Hepatocyte (in vitro differentiated cells): ENCODE measurements at places on chromosomes 2 and 18.

DNA sequence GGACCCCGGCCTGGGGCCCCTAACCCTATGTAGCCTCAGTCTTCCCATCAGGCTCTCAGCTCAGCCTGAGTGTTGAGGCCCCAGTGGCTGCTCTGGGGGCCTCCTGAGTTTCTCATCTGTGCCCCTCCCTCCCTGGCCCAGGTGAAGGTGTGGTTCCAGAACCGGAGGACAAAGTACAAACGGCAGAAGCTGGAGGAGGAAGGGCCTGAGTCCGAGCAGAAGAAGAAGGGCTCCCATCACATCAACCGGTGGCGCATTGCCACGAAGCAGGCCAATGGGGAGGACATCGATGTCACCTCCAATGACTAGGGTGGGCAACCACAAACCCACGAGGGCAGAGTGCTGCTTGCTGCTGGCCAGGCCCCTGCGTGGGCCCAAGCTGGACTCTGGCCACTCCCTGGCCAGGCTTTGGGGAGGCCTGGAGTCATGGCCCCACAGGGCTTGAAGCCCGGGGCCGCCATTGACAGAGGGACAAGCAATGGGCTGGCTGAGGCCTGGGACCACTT lies 16.4 kb downstream of the EMX1 start:
- no peak for DNase-seq

DNA sequence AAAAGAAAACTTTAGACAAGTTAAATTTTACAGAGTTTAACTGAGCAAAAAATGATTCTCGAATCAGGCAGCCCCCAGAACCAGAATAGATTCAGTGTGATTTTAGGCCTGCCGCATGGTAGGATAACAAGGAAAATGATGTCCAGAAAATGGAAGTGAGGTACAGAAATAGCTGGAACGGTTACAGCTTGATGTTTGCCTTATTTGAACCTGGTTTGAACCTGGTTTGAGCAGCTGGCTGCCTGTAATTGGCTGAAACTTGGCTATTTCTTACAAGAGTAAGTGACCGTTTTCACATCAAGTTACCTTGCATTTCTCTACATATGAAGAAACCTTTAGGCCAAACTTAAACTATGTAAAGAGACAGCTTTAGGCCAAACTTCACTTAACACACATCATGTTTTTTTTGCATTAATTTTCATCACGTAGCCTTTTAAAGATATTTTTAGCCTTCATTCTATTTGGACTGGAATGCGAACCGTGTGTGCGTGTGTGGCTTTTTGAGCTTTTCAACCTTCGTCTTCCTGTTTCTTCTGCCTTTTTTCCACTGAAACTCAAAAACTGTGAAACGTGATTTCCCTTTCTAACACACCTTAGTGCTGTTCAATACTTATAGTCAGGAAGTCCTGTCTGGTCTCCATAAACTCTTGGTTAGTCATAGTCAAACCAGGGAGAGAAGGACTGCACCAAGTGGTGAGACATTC lies 4.5 kb upstream of the POLE4 start:
- no peak for DNase-seq

DNA sequence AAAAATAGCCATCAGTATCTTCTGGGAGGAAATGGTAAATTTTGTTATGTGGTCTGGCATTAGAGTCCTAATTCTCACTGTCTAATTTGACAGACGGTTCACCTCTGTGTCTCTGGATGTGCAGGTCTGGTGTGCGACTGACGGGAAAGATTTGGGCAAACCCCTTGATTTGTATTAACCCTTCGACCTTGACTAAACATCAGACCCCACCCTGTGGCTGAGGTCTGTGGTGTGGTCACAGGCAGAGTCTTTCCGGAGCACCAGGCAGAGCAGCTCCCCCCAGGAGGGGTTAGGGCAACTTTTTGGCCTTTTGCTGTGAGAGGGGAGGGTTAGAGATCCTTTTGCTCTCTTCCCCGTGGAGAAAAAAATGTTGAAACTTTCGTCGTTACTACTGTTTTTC lies 6.4 kb downstream of the TWIST2 start:
- no peak for DNase-seq

DNA sequence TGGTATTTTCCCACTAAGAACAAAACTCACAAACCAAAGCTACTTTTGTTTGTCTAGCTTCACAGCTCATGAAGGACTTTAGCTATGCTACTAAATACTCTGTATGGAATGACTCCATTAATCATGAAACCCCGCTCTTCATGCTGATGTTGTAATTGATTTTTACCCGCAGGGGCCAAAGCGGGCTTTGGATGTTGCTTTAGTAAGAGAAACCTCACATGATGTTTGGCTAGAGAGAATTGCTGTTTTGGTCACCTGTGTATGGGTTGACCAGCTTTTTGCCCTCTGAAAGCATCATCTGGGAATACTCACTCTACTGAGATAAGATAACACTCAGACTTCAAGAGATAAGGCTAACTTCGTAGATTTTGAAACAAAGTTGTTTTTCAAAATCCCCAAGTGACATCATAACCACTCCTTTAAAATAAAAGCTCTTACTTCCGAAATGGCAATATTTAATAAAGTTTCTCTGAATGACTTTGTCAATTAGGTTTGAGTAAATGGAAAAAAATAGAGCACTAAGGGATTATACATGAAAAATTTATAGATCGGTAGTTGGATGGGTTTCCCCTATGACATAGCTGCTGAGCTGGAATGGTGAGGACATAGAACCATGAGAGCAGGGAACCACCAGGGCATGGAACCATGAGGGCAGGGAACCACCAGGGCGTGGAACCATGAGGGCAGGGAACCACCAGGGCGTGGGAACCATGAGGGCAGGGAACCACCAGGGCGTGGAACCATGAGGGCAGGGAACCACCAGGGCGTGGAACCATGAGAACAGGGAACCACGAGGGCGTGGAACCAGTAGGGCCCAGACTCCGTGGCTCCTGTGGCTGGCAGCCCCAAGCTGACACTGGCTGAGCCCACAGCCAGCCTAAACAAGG lies 31.9 kb downstream of the ACKR3 start:
- peak; percentile 39 for DNase-seq

DNA sequence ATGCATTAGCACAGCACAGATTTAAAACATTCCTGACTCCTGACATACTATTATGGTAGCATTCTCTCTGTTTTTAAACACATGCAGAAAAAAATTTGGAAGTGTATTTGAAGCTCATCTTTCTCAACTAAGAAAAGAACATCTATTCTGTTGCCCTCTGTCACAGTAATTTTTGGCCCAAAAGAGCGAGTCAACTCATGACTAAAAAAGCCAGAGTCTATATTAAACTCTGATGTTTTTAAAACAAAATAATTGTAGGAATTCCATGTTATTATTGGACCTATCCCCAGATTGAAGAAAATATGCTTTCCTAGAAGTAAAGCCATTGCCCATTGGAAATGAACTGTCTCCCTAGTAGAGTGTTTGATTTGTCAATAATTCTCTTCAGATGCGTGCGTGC lies 96.7 kb downstream of the CRIM1 start:
- DNase-seq = no peak

- no peak for DNase-seq
Observed at GRCh38 chr2:101089942-101090799, 61.0 kb downstream of the TBC1D8 start.

DNA sequence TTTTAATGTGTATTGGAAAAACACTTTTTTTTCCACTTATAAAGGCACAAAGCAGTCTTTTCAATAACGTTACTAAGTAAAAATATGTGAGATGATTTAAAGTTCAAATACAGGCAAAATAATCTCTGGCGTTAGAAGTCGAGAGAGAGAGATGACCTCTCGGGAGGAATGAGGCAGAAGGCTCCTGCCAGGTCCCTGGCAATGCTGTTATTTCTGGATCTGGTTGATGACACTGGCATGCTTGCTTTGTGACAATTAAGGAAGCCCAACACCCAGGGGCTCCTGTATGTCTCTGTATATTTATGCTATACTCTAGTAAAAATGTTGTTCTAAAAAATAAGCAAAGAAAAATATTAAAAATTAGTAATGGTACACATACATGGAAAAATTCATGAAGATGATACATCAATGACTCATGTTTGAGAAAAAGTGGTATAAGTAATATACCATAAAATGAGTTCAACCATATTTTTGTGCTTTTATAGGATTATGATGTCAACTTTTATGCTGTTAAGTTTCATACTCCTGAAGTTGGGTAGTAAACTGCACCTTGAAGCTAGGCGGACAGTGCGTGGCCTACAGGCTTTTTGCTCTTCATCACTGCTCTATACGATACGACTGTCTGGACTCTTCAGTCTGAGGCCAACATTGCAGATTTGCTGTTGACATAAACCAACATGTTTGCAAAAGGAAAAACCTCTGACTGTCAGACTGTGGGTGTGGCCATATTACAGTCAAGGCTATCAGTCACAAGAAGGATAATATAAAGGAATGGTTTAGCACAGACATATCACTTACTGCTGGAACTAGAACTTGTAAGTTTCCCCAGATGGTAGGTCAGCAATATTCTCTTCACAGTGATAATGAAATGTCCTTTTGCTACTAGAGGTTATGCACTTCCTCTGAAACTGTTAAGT lies 19.8 kb downstream of the VPS4B start:
- DNase-seq = peak; percentile 18

DNA sequence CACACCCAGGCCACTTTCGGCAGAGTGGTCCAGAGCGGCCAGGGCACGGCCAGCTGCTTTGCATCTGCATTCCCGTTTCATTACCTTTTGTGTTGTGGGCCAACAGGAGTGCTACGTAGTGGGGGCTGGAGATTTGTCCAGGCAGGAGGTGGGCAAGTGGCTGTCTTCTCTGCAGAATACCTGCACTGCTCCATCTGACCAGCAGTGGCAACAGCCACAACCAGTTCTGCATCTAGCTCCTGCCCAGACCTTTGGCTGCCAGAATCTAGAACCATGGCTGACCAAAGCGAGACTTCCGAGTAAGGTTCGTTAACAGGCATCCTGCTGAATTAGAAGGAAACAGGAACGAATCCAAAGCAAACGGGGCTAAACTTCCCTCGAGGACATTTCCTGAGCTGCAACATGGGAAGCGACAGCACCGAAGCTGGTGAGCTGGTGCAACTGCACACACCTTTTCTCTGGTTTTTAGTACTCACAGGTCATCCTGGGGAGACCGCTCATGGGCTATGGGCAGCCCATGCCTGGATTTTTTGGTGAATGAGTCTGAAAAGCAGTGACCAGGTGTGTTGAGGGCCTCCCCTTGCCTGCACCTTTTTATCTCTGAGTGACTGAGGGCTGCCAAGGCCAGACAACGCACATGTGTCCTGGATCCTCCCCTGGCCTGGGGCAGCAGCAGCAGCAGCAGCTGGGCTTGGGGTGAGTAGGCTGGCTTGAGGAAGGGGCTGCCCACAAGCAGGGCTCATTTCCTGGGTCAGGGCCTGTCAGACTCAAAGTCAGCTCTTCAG lies 10.5 kb downstream of the GDF7 start:
- DNase-seq = no peak

- DNase-seq = no peak
Observed at GRCh38 chr18:25604196-25604893, 252.4 kb upstream of the ZNF521 start.

DNA sequence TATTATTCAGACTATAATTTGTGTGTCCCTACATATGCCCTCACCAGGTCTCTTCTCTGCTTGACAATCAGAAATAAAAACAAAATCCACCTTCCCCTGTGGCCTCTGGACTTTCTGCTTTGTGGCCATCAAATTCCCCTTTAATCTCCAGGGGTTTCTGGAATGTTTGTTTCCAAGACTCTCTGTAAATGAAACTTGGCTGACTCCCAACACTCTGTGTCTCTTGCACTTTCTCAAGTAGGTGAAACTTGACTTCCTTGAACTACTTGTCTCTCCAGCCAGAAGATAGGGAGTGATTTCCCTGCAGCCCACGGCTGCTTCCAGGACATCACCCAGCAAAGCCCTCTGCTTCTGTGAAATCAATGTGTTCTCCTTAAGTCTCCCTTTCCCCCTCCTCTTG lies 54.1 kb upstream of the AQP4 start:
- peak; percentile 58 for DNase-seq

DNA sequence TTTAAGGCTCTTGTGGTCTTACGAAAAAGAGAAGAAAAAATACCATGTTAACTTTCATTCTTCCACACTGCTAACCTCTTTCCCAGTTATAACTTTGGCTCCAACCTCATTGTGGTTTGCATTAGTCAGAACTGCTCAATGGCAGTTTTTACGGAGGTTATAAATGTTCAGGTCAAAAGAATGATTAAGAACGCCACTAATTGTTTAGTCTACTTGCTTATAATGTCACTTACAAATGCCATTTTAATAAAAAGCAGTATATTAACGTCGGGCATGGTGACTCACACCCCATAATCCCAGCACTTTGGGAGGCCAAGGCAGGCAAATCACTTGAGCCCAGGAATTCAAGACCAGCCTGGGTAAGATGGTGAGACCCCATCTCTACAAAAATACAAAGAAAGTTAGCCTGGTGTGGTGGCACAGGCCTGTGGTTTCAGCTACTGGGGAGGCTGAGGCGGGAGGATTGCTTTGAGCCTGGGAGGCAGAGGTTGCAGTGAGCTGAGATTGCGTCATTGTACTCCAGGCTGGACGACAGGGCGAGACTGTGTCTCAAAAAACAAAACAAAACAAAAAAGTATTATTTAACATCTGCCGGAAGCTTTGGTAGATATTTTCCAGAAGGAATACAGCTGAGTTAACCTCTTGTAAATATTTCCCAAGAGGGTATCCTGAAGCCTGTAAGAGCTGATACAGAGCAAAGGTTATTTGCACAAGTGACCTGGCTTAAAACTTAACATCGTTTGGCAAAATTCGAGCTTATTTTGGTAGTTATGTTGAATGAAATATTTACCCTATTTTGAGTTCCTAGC lies 5.1 kb downstream of the AGPS start:
- peak; percentile 17 for DNase-seq

DNA sequence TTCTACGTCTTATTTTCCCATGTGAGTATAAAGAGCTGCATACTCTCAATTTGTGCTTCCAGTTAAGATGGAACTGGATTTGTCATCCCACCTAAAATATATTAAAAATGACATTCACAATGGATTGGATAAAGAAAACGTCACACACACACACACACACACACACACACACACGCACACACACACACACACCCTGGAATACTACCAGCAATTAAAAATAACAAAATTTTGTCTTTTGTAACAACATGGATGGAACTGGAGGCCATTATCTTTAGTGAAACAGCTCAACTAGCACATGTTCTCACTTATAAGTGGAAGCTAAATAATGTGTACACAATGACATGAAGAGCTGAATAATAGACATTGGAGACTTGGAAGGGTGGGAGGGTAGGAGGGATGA lies 3.8 kb upstream of the QPCT start:
- DNase-seq = no peak

- DNase-seq = no peak
Observed at GRCh38 chr2:43276962-43277391, 50.6 kb upstream of the ZFP36L2 start.

- no peak for DNase-seq
Observed at GRCh38 chr2:176961775-176962619, 250.6 kb upstream of the HNRNPA3 start.

DNA sequence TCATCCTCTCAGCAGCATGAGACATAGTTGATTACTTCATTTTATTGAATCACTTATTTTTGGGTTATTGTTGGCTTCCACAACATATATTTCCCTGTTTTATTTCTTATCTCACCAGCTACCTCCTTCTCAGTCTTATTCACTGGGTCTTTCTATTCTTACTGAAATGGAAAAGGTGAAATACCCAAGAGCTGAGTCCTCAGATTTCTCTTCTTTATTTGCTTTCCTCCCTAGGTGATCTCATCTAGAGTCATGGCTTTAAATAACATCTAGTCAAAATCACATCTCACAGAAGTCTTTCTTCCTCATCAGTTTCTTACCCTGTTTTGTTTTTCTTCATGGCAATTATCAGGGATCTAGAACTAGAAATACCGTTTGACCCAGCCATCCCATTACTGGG lies 105.0 kb upstream of the RBBP8 start:
- no peak for DNase-seq
